ENCODE measurements at places on chromosomes 4 and X. TPM values are rescaled to one million over a fixed set of nuclear protein-coding genes. Genes with fewer than 3 reads are reported as not detected.

- H3K4me3 ChIP-seq = no peak overlapping the region
- peaks cover 9% of the 10 kb centered on the region for H3K4me1 ChIP-seq
- DNase-seq = peak; percentile 89
- H3K27me3 ChIP-seq = no peaks in the 10 kb centered on the region
- H3K27ac ChIP-seq = no peak overlapping the region
Measured at GRCh38 chr4:683982-684622, 4.8 kb downstream of the SLC49A3 start.

Gene IL13RA2
- total RNA-seq = not detected

Gene FHDC1
- 17.1 TPM for total RNA-seq

Gene ART3
- total RNA-seq = 0.59 TPM

Gene CNGA1
- 1.1 TPM for total RNA-seq

- H3K4me3 ChIP-seq = no peak overlapping the region
- no peak overlapping the region for H3K27ac ChIP-seq
- H3K4me1 ChIP-seq = no peaks in the 10 kb centered on the region
Measured at GRCh38 chr4:155569960-155570515, 96.6 kb upstream of the GUCY1A1 start.

GRCh38 chrX:66360894-66361293 is 196.8 kb downstream of the HEPH start:
- H3K4me3 ChIP-seq = no peak overlapping the region
- no peaks in the 10 kb centered on the region for H3K27me3 ChIP-seq
- no peak overlapping the region for H3K27ac ChIP-seq
- no peaks in the 10 kb centered on the region for H3K4me1 ChIP-seq

Gene SPANXA2
- not detected for total RNA-seq

DNA sequence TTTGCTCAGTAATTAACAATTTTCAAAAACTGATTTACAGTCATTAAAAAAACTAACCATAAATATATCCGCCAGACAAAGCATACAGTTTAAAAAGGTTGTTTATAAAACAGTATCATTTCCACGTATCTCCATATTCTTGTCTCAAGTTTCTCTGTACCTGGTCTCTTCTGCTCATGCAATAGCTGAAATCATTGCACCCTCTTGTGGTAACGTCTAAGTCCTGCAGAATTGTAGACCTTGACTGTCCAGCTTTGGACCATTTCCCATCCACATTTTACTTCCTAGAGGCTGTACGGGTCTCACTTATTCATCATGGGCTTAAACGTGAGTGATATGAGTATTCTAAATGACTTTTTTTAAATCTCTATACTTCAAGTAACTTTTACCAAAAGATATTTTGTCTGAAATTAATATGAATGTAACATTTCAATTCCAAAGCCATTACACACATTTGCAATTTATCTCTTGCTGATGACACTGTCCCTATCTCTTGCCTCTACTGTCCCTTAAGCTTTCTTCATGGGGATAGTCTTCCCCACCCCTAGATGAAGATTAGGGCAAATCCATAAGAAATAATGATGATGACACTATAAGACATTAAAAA is 118.5 kb downstream of the BTC start:
- no peaks in the 10 kb centered on the region for H3K27me3 ChIP-seq
- peaks cover 3% of the 10 kb centered on the region for H3K4me1 ChIP-seq
- H3K4me3 ChIP-seq = no peak overlapping the region

Gene VCX3A
- 0.25 TPM for total RNA-seq

GRCh38 chr4:175616287-175616686 is 195.8 kb downstream of the GPM6A start:
- no peaks in the 10 kb centered on the region for H3K27me3 ChIP-seq
- H3K36me3 ChIP-seq = no peaks in the 10 kb centered on the region
- no peak for DNase-seq
- H3K4me1 ChIP-seq = no peaks in the 10 kb centered on the region
- no peak overlapping the region for H3K4me3 ChIP-seq

GRCh38 chrX:48043056-48043455 is 28.4 kb downstream of the ZNF630 start:
- H3K36me3 ChIP-seq = no peaks in the 10 kb centered on the region
- no peak overlapping the region for H3K4me3 ChIP-seq
- H3K4me1 ChIP-seq = peaks cover 11% of the 10 kb centered on the region
- peaks cover 3% of the 10 kb centered on the region for H3K27me3 ChIP-seq

DNA sequence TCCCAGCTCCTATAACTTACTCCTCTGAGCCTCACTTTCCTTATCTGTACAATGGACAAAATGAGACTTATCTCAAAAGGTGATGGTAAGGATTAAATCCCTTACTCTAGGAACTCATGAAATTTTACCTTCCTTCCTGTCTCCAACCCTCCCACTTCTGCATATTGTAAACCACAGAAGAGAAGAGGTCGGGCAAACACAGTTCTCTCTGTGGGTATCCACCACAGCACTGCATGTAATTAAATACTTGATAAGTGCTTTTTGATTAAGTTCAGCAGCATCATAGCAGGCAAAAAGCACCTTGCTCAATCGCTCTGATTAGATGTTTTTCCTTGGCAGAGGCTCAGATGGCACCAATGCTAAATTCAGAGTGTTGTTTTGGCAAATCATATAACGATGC is 17.3 kb upstream of the TMEM192 start:
- H3K36me3 ChIP-seq = no peaks in the 10 kb centered on the region
- peaks cover 5% of the 10 kb centered on the region for H3K27me3 ChIP-seq
- no peak overlapping the region for H3K4me3 ChIP-seq
- H3K4me1 ChIP-seq = no peaks in the 10 kb centered on the region
- no peak for DNase-seq

- no peaks in the 10 kb centered on the region for H3K4me1 ChIP-seq
- H3K4me3 ChIP-seq = no peak overlapping the region
- no peaks in the 10 kb centered on the region for H3K27me3 ChIP-seq
Measured at GRCh38 chr4:161208564-161208963, 955.2 kb downstream of the FSTL5 start.

DNA sequence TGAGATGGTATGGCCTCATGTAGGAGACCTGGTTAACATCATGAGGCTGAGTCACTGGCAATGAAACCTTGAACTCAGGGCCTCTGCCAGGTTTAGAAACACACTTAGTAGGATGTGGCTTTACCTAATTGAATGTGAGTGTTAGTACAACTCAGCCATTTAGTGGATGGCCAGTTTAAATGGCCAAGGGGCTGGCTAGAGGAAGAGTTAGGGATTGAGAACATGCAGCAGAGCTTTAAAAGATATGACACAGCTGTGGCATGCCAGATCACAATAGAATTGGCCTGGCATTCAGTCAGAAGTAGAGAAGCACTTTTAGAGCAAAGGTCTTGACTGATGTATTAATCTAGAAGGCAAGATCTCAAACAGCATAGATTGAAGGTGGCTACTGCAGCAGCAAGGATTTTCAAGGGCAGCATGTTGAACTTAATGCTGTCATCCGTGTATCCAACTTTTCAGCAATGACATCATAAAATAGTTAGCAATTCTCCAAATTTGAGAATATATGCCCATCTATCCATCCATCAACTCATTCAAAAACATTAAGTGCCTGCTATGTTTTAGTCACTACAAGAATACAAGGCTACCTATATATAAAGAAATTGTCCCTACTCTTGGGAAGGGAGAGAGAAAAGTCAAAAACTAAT is 170.4 kb downstream of the FRAS1 start:
- DNase-seq = no peak
- peaks cover 43% of the 10 kb centered on the region for H3K4me1 ChIP-seq
- no peak overlapping the region for H3K27ac ChIP-seq
- no peak overlapping the region for H3K4me3 ChIP-seq
- H3K36me3 ChIP-seq = peaks cover 16% of the 10 kb centered on the region
- H3K27me3 ChIP-seq = no peaks in the 10 kb centered on the region

- no peaks in the 10 kb centered on the region for H3K27me3 ChIP-seq
- no peaks in the 10 kb centered on the region for H3K36me3 ChIP-seq
- H3K4me1 ChIP-seq = no peaks in the 10 kb centered on the region
- H3K27ac ChIP-seq = no peak overlapping the region
- H3K4me3 ChIP-seq = no peak overlapping the region
Measured at GRCh38 chr4:109049926-109050325, 252.5 kb downstream of the COL25A1 start.

Gene SYN1
- 7.1 TPM for total RNA-seq

Gene TEX13C
- 0.26 TPM for total RNA-seq

DNA sequence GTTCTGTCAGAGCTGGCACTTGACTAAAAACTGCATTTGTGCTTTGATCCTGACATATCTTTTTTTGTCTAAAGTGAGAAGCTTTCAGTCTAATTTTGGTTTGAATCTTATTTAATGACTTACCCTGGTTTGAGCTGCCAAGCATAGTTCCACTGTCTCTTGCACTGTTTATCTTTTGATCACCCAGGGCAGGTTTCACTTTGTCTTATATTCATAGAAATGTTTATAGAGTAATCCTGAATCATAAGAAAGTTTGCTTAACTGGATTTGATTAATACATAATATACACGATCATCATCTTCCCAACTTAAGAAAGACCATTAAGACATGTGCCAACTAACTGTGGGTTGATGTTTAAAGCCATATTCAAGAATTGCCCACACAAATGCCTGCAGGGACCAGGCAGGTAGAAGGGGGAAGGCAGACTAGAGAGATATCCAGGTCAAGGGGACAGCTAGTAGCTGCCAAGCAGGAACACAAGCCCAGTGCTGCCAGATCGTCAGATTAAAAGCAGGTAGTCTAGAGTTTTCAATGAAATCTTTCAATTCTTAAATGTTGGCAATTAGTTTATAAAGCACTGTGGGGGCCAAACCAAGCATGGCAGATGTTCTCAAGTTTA is 1.9 kb downstream of the GK start:
- H3K4me1 ChIP-seq = peaks cover 11% of the 10 kb centered on the region
- H3K27ac ChIP-seq = no peak overlapping the region
- DNase-seq = no peak
- no peaks in the 10 kb centered on the region for H3K36me3 ChIP-seq
- H3K4me3 ChIP-seq = no peak overlapping the region
- H3K27me3 ChIP-seq = no peaks in the 10 kb centered on the region

- no peak overlapping the region for H3K27ac ChIP-seq
- H3K4me3 ChIP-seq = peak overlapping the region; percentile 86
- H3K36me3 ChIP-seq = 0 out of 2 replicates have a peak, but pooled peaks cover 2% of the 10 kb centered on the region
- H3K4me1 ChIP-seq = peaks cover 42% of the 10 kb centered on the region
- H3K27me3 ChIP-seq = 0 out of 2 replicates have a peak, but pooled peaks cover 5% of the 10 kb centered on the region
Measured at GRCh38 chrX:9786798-9787635, 788 bp downstream of the SHROOM2 start.

GRCh38 chrX:152896450-152896849 is 1.4 kb upstream of the ZNF185 start:
- H3K4me1 ChIP-seq = peaks cover 47% of the 10 kb centered on the region
- H3K27ac ChIP-seq = peak overlapping the region; percentile 24
- no peaks in the 10 kb centered on the region for H3K36me3 ChIP-seq
- peaks cover 20% of the 10 kb centered on the region for H3K27me3 ChIP-seq
- DNase-seq = no peak

DNA sequence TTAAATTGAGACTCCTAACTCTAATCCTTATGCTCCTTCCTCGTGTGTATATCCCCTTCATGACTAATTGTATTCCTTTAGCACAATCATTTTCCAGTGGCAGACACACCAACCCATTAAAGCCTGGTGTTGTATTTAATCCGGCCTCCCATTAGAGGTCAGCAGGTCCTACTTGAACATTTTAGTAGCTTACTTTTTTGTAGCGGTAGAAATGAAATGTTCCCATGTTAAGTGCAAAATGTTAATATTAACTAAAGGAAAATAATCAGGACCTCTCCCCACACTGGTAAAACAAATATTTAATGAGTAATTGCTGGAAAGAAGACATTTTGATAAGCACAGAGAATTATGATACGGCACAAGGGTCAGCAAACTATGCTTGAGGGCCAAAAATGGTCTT is 3.4 kb downstream of the RAB33B start:
- peaks cover 71% of the 10 kb centered on the region for H3K4me1 ChIP-seq
- no peaks in the 10 kb centered on the region for H3K27me3 ChIP-seq
- H3K4me3 ChIP-seq = no peak overlapping the region
- no peak overlapping the region for H3K27ac ChIP-seq

- no peak overlapping the region for H3K4me3 ChIP-seq
- DNase-seq = no peak
- peaks cover 51% of the 10 kb centered on the region for H3K4me1 ChIP-seq
- peaks cover 7% of the 10 kb centered on the region for H3K36me3 ChIP-seq
Measured at GRCh38 chrX:1167466-1167865, 45.0 kb downstream of the CRLF2 start.

GRCh38 chr4:22179124-22179874 is 230.7 kb upstream of the KCNIP4 start:
- no peak overlapping the region for H3K4me3 ChIP-seq
- H3K4me1 ChIP-seq = peaks cover 1% of the 10 kb centered on the region
- no peak for DNase-seq
- H3K27me3 ChIP-seq = peaks cover 3% of the 10 kb centered on the region

Gene HTT-AS
- not detected for total RNA-seq

DNA sequence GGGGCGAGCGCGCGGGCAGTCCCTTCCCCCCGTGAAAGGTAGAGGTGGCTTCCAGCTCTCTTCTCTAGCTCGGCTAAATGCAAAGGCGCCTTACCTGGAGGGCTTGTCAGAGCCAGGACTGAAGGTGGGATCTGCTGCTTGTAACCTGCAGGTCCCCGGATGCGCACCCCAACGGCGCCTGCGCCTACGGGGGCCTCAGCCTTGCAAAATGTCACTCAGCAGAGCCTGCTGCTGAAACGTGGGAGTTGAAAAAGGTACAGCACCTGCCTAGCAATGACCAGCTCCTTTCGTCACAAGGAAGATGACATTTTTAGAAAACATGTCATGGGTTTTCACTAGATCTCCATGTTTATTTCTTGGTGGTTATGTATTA is 583 bp downstream of the ABHD18 start:
- H3K27ac ChIP-seq = peak overlapping the region; percentile 97
- H3K4me1 ChIP-seq = peaks cover 14% of the 10 kb centered on the region
- H3K36me3 ChIP-seq = peaks cover 11% of the 10 kb centered on the region
- peak; percentile 58 for DNase-seq
- no peaks in the 10 kb centered on the region for H3K27me3 ChIP-seq

GRCh38 chrX:154296731-154297130 is 1.1 kb downstream of the TKTL1 start:
- no peaks in the 10 kb centered on the region for H3K27me3 ChIP-seq
- no peak overlapping the region for H3K4me3 ChIP-seq
- no peak for DNase-seq
- H3K27ac ChIP-seq = no peak overlapping the region
- no peaks in the 10 kb centered on the region for H3K4me1 ChIP-seq

- no peaks in the 10 kb centered on the region for H3K27me3 ChIP-seq
- H3K27ac ChIP-seq = no peak overlapping the region
- no peaks in the 10 kb centered on the region for H3K36me3 ChIP-seq
- H3K4me3 ChIP-seq = no peak overlapping the region
Measured at GRCh38 chr4:152500800-152501434, 35.0 kb downstream of the FBXW7 start.

Gene HSPA4L
- 9.6 TPM for total RNA-seq

Gene FAM149A
- total RNA-seq = 14.6 TPM

GRCh38 chrX:155715141-155715540 is 102.4 kb upstream of the TMLHE start:
- no peak overlapping the region for H3K27ac ChIP-seq
- no peaks in the 10 kb centered on the region for H3K4me1 ChIP-seq
- peaks cover 34% of the 10 kb centered on the region for H3K36me3 ChIP-seq
- peaks cover 5% of the 10 kb centered on the region for H3K27me3 ChIP-seq
- DNase-seq = no peak

DNA sequence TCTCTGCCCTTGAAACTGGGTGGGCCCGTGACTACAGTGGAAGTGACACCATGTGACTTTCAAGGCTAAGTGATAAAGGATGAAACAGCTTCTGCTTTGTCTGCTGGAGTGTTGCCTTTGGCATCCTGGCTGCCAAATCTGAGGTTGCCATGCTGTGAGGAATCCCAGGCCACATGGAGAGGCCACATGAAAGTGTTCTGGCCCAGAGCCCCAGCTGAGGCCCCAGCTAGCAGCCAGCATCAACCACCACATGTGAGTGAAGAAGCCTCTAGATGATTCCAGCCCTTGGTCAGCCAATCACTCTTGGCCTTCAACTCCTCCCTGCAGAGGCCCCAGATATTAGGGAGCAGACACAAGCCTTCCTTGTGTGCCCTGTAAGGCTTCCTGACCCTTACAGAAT is 94.4 kb upstream of the BCOR start:
- no peak for DNase-seq
- no peak overlapping the region for H3K27ac ChIP-seq
- H3K4me1 ChIP-seq = peaks cover 12% of the 10 kb centered on the region
- H3K4me3 ChIP-seq = no peak overlapping the region

Measured in WTC11 (cell line).